ENCODE measurements at places on chromosomes 1 and 21. TPM values are rescaled to one million over a fixed set of nuclear protein-coding genes. Genes with fewer than 3 reads are reported as not detected.

DNA sequence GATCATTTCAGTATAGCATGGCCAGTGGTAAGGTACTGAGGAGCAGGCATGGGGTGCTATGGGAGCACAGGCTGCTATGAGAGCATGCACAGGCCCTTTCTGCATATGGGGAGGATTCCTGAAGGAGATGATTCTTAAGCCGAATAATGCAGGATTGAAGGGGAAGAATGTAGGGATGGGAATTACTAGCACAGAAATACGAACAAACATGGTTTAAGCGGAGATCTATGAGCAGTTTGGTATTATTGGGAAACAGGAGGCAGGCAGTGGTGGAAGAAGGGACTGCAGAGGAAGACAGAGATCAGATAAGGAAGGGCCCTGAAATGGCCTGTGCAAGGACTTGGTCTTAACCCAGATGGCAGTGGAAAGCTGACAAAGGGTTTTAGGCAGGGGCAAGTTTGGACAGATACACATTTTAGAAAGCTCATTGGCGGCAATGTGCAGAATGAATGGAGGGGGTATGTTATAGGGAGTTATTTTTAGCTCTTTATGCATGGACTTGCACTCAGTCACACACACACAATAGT lies 1.7 kb downstream of the OSCP1 start:
- no peak for DNase-seq
- H3K27me3 ChIP-seq = no peaks in the 10 kb centered on the region
- no peaks in the 10 kb centered on the region for H3K36me3 ChIP-seq
- H3K4me1 ChIP-seq = peaks cover 25% of the 10 kb centered on the region

GRCh38 chr1:152983743-152984142 lies at the start of gene SPRR1A:
TSS of gene SPRR1A (plus strand) at chr1:152984081. CDS start at chr1:152985231, 1,150 bp downstream.
- no peaks in the 10 kb centered on the region for H3K27me3 ChIP-seq
- H3K4me1 ChIP-seq = no peaks in the 10 kb centered on the region
- no peaks in the 10 kb centered on the region for H3K36me3 ChIP-seq
- no peak for DNase-seq
- no peak within 1 kb of the TSS for H3K27ac ChIP-seq
- no peak within 1 kb of the TSS for H3K4me3 ChIP-seq

DNA sequence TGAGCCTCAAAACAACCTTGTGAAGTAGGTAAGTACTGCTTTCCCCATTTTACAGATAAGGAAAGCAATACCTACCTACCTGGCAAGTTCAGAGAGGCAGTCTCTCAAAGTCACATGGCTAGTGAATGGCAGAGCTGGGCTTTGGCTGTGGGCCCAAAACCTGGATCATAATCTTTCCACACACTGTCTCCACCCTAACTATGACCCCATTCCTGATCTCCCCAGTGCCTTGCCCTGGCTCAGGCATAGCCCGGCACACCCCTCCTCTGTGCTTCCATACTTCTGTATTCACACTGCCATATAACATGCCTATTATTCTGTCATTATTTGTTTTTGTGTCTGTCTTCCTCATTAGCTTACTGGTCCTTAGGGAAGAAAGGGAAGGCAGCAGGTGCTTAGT lies 15.9 kb downstream of the GNG12 start:
- H3K27me3 ChIP-seq = no peaks in the 10 kb centered on the region
- DNase-seq = no peak
- no peaks in the 10 kb centered on the region for H3K36me3 ChIP-seq
- H3K27ac ChIP-seq = no peak overlapping the region
- peaks cover 86% of the 10 kb centered on the region for H3K4me1 ChIP-seq
- H3K4me3 ChIP-seq = no peak overlapping the region

BACH1 gene
- 33.1 TPM for total RNA-seq

DNA sequence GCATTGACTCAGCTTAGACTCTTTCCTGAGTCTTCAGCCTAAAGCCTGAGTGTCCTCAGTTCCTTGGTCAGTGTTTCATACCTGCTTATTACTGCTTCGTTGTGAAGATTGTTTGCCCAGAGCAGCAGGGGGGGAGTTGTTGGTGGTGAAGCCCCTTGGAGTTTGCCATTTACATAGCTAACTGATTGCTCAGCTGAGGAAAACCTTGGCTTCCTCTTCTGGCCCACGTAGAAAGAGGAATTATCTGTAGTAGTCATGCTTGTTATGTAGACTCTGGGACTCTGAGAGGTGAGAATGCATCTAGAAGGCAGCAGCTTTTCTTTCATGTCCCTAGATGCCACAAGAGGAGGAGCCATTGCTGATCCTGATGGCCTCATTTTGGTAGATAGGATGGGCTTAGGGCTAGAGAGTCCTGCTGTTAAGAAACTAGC lies 125.9 kb downstream of the MAST2 start:
- H3K27me3 ChIP-seq = no peaks in the 10 kb centered on the region
- H3K4me3 ChIP-seq = no peak overlapping the region
- no peak overlapping the region for H3K27ac ChIP-seq
- H3K36me3 ChIP-seq = no peaks in the 10 kb centered on the region

FCRL4 gene
- total RNA-seq = not detected

DNA sequence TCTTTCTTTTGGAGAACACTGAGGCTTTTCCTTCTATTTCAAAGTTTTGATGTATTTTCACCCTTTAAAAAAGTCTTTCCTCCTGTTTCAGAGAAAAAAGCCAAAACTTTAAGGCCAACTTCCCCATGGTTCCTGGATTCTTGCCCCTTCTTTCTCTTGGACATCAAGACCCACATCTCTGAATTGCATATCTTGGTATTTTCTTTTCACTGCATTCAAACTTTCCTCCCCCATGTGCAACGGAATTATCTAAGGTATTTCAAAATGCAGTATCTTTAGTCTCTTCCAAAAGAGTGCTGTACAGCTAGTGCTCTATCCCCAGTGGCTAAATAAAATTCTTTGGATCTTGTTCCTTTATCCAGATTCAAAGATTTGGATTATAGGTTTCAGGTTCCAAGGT lies 81.1 kb upstream of the TSPAN2 start:
- H3K27me3 ChIP-seq = no peaks in the 10 kb centered on the region
- no peak overlapping the region for H3K4me3 ChIP-seq
- H3K27ac ChIP-seq = no peak overlapping the region
- H3K4me1 ChIP-seq = peaks cover 23% of the 10 kb centered on the region

Data from vagina (tissue), 2 donors.